A549 treated with ZK216348 at 1 μM for 4 hours (cell line): ENCODE measurements at places on chromosomes 13 and 19. TPM values are rescaled to one million over a fixed set of nuclear protein-coding genes. Genes with fewer than 3 reads are reported as not detected.

The NLRP9 gene
- not detected in 5 replicates for total RNA-seq

The ACP5 gene
- total RNA-seq: 0.41 TPM in 1 of 5 replicates, not detected in the others

The ERICH4 gene
- not detected in 5 replicates for total RNA-seq

The RDH8 gene
- 0.31 to 0.40 TPM (median 0.36 TPM) in 4 of 5 replicates, not detected in the other for total RNA-seq

The CD33 gene
- 0.13 to 0.27 TPM in 2 of 5 replicates, not detected in the others for total RNA-seq

The OR1M1 gene
- not detected in 5 replicates for total RNA-seq
